ENCODE measurements at places on chromosomes 1 and 21.

- DNase-seq: no peak
Measured at GRCh38 chr1:28155628-28156027, 20.9 kb downstream of the PTAFR start.

- no peak for DNase-seq
Measured at GRCh38 chr1:209890641-209891330, 47.2 kb upstream of the SYT14 start.

- DNase-seq: no peak
Measured at GRCh38 chr1:43279161-43279560, 6.2 kb downstream of the C1orf210 start.

GRCh38 chr1:220497220-220497947 lies 30.6 kb upstream of the MARK1 start:
- DNase-seq: no peak

DNA sequence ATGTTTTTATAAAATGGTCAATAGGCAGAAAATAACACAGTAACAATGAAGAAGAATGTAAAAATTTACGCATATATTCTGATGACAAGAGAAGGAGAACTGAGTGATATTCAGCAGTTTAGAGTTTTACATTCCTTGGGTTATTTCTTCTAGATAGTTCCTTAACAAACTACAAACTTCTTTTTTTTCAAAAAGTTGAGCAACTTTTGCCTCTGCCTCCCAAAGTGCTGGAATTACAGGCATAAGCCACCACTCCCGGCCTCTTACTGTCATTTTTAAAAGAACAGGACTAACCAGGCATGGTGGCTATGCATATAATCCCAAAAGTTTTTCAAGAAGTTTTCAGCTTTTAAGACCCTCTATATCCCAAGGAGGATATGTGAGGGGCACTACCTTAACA lies 32.9 kb downstream of the ARNT start:
- DNase-seq: no peak

- DNase-seq: peak; percentile 17
Measured at GRCh38 chr1:244839656-244840055, 4.2 kb downstream of the COX20 start.

Measured in AG20443 (cell line).